Esophagus squamous epithelium (tissue), 5 donors: ENCODE measurements at places on chromosomes 7 and 10.

DNA sequence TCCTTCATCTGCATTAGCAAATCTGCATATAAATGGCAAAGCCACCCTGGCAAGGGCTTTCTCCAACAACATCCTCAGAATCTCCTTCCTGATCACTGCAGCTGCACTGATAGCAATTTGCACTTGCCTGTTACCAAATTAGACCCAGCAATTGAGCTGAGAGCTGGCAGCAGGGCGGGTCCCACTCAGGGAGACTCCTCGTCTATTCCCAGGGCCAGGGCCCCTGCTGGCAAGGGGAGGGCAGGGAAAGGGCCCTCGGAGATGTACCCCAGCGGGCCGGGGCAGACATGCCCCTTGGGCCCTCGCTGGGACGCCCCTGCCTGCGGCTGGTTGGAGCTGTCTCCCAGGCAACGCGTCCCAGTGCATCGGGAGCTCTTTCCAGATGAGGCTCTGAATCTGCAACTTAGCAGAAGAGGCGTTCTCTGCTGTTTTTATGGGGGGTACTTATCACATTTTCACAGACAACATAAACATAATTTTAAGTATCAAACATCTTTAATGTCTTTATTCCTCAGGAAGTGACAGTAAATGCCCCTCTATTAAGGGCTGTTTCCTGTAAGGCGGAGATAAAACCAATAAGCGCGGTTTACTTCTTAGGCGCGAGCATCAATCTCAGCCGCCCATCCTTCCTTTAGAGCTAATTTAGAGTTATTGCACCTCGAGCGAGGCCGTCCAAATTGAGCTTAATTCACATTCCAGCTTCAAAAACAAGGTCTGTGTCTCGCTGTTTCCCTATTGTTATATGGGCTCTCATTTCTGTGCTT, 249.0 kb upstream of the PPP2R2D start:
- no peaks in the 10 kb centered on the region for H3K27me3 ChIP-seq
- DNase-seq: no peak
- no peak overlapping the region for H3K4me3 ChIP-seq

DNA sequence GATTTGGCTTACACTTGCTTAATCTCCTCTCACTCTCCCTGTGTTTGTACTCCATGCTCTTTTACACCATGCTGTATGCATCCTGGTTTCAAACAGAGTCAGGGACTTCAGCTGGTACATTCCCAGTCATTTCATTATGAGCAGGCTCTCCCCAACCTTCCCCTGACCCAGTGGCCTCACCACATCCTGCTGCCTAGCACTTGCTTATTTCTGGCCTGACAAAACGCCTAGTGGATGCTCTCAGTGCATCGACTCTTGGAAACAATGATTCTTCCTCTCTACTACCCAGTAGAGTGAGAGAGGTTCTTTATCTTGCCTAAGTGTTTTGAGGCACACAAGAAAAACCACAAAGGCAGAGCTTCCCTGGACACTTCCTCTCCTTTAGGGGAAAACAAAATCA, 63.4 kb downstream of the CAV1 start:
- no peaks in the 10 kb centered on the region for H3K36me3 ChIP-seq
- peaks cover 10% of the 10 kb centered on the region for H3K4me1 ChIP-seq

GRCh38 chr7:94011714-94012353, 7.7 kb upstream of the BET1 start:
- H3K4me1 ChIP-seq: no peaks in the 10 kb centered on the region
- H3K27ac ChIP-seq: no peak overlapping the region
- H3K4me3 ChIP-seq: no peak overlapping the region

DNA sequence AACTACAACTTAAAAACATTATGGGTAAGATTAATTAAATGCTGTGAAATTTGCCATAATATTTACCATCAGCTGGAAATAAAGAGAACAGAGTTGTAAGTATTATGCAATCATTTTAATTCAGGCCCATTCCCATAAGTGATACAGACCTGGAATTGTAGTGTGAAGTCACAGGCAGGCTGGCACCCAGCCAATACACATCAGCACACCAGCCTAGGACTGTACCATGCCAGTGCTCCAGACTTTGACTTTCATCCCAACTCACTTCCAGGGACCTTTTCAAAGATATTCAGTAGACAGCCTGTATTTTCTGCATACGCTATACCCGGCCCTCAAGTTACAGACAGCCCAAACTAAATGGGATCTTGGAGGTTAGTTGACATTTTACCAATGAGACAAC, 143.3 kb downstream of the TES start:
- H3K27me3 ChIP-seq: no peaks in the 10 kb centered on the region
- no peaks in the 10 kb centered on the region for H3K36me3 ChIP-seq
- no peak for DNase-seq
- H3K4me1 ChIP-seq: peaks cover 43% of the 10 kb centered on the region
- H3K27ac ChIP-seq: peak overlapping the region; percentile 77

DNA sequence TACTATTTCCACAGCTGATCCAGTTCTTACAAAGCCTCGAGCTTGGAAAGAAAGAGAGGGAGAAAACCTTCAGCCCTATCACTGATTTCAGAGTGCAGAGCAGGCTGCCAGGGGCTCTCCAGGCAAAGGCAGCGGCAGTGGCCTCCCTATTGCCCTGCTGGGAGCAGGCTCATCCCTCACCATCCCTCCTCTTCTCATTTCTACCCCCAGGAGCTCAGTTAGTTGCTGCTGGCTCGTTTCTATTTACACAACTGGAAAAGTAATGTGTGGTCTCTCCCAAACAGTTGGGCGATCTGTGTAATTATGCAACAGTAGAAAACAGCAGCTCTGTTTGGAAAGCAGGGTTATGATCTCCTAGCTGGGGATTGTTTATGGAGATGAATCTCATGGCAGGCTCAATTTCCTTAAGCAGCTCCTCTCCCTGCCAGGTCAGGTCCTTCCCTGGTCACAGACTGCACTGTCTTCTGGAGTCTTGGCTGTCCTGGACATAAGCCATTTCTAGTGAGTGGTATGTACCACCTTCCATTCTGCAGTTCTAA, 28.7 kb upstream of the TNS3 start:
- no peak for DNase-seq
- no peaks in the 10 kb centered on the region for H3K27me3 ChIP-seq
- peak overlapping the region; percentile 63 for H3K27ac ChIP-seq
- no peaks in the 10 kb centered on the region for H3K36me3 ChIP-seq

DNA sequence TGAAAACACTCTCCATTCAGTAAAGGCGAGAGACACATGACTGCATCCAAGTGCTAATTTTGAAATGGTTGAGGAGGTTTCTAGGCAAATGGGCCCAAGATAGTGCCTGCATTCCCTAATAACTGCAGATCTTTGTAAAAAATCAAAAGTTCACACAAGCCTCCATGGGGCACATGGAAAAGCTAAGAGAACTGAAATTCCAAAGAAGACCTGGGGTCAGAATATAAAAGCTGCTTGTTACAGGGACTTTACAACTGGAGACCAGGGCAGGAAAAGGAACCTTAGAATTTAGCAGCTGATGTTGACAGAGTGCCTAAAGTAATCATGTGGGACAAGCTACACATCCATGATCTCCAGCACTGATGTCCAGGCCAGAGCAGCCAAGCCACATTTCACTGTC, 10.0 kb upstream of the ABI1 start:
- no peak overlapping the region for H3K4me3 ChIP-seq
- no peak overlapping the region for H3K27ac ChIP-seq
- H3K36me3 ChIP-seq: no peaks in the 10 kb centered on the region
- H3K27me3 ChIP-seq: no peaks in the 10 kb centered on the region
- no peaks in the 10 kb centered on the region for H3K4me1 ChIP-seq

GRCh38 chr10:36681751-36682632, 443.4 kb upstream of the ANKRD30A start:
- H3K4me3 ChIP-seq: no peak overlapping the region

DNA sequence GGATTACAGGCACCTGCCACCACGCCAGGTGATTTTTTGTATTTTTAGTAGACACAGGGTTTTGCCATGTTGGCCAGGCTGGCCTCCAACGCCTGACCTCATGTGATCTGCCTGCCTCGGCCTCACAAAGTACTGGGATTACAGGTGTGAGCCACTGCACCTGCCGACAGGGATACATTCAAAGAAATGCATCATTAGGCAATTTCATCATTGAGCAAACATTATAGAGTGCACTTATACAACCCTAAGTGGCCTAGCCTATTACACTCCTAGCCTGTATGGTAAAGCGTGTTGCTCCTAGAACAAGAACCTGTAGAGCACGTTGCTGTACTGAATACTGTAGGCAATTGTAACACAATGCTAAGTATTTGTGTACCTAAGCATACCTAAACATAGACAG, 350.3 kb downstream of the GALNT17 start:
- H3K27me3 ChIP-seq: no peaks in the 10 kb centered on the region
- DNase-seq: no peak
- H3K36me3 ChIP-seq: no peaks in the 10 kb centered on the region
- H3K4me3 ChIP-seq: no peak overlapping the region
- H3K4me1 ChIP-seq: no peaks in the 10 kb centered on the region
- H3K27ac ChIP-seq: no peak overlapping the region

- H3K36me3 ChIP-seq: no peaks in the 10 kb centered on the region
- H3K27me3 ChIP-seq: no peaks in the 10 kb centered on the region
- no peak for DNase-seq
- H3K4me1 ChIP-seq: no peaks in the 10 kb centered on the region
- no peak overlapping the region for H3K4me3 ChIP-seq
Measured at GRCh38 chr7:91653286-91653685, 227.2 kb downstream of the MTERF1 start.

GRCh38 chr10:47403446-47404318, 19.6 kb upstream of the ZNF488 start:
- no peaks in the 10 kb centered on the region for H3K27me3 ChIP-seq
- H3K4me1 ChIP-seq: peaks cover 29% of the 10 kb centered on the region
- H3K4me3 ChIP-seq: no peak overlapping the region

DNA sequence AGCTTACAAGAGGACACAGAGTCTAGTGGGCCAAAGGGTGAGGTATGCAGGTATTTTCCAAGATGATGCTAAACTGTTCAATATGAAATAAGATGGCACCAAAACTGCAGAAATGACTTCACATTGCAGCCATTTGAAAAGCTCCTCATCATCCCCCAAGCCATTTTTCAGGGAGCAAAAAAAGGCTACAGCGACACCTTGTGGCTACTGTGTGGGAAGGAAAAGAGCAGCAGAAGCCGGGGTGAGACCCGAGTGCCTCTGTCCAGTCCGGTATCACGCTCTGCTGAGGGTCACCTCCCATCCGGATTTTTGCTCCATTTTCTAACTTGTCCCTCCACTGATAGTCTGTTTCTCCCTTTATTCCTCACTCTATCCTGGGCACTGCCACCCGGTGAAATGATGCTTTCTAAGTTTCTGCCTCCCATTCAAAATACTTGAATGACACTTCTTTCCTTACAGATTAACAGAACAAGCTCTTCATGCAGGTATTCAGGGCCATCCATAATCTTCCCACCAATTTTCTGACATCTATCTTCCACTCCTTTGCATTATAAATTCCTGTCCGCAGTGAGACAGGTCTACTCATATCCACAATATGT, 220.2 kb downstream of the DGKI start:
- no peaks in the 10 kb centered on the region for H3K27me3 ChIP-seq
- no peaks in the 10 kb centered on the region for H3K4me1 ChIP-seq
- H3K27ac ChIP-seq: no peak overlapping the region
- H3K4me3 ChIP-seq: no peak overlapping the region
- DNase-seq: no peak
- no peaks in the 10 kb centered on the region for H3K36me3 ChIP-seq

DNA sequence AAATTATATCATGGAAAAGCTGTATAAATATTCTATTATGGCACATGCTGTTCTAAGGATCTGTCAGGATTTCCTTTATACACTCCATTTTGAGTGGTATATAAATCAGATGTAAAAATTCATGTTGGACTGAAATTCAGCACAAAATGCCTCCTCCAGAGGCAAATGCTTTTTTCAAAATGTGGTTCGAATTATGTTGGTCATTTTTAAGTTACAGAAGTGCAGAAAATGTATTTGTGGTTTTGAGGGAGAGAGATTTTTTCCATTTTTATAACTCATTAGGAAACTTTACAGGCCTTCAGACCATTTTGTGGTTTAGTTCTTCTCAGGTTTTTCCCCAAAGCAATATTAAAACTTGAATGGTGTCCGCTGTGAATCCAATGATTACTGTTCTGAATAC, 2.9 kb downstream of the PPP1R3A start:
- no peak overlapping the region for H3K4me3 ChIP-seq
- H3K27ac ChIP-seq: no peak overlapping the region
- DNase-seq: no peak
- no peaks in the 10 kb centered on the region for H3K4me1 ChIP-seq
- H3K36me3 ChIP-seq: no peaks in the 10 kb centered on the region
- no peaks in the 10 kb centered on the region for H3K27me3 ChIP-seq

GRCh38 chr10:14302035-14302434, 28.7 kb downstream of the FRMD4A start:
- no peak overlapping the region for H3K27ac ChIP-seq
- no peaks in the 10 kb centered on the region for H3K27me3 ChIP-seq
- no peaks in the 10 kb centered on the region for H3K36me3 ChIP-seq
- H3K4me1 ChIP-seq: no peaks in the 10 kb centered on the region
- no peak overlapping the region for H3K4me3 ChIP-seq

GRCh38 chr10:44925224-44925623, 14.1 kb downstream of the TMEM72 start:
- H3K4me3 ChIP-seq: no peak overlapping the region
- no peaks in the 10 kb centered on the region for H3K36me3 ChIP-seq
- H3K27ac ChIP-seq: no peak overlapping the region
- DNase-seq: no peak

- DNase-seq: no peak
- peaks cover 7% of the 10 kb centered on the region for H3K4me1 ChIP-seq
- no peak overlapping the region for H3K27ac ChIP-seq
- no peaks in the 10 kb centered on the region for H3K27me3 ChIP-seq
- peaks cover 64% of the 10 kb centered on the region for H3K36me3 ChIP-seq
- no peak overlapping the region for H3K4me3 ChIP-seq
Measured at GRCh38 chr7:2253021-2253420, 11.0 kb downstream of the NUDT1 start.

GRCh38 chr10:80966326-80966986, 428.8 kb downstream of the SH2D4B start:
- no peak overlapping the region for H3K4me3 ChIP-seq
- H3K4me1 ChIP-seq: no peaks in the 10 kb centered on the region
- no peaks in the 10 kb centered on the region for H3K27me3 ChIP-seq
- no peak overlapping the region for H3K27ac ChIP-seq
- no peak for DNase-seq
- no peaks in the 10 kb centered on the region for H3K36me3 ChIP-seq

- H3K27ac ChIP-seq: no peak overlapping the region
- no peak for DNase-seq
- H3K4me1 ChIP-seq: no peaks in the 10 kb centered on the region
- no peaks in the 10 kb centered on the region for H3K27me3 ChIP-seq
- no peaks in the 10 kb centered on the region for H3K36me3 ChIP-seq
Measured at GRCh38 chr10:36676321-36676720, 449.1 kb upstream of the ANKRD30A start.

DNA sequence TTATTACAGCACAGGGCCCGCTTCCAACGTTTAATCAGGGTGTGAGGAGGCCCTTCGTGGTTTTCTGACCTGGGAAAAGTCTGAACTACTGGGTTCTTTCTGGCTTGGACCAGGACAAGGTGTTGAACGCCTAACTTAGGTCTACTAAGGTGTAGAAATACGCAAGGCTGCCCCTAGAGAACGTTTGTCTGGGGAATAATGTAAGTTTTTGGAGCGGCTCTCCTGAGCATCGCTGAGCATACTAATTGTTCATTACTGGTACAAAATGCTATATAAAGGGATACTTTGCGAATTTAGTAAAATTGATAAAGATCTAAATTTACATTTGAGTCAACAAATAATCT, 32.4 kb upstream of the TOMM7 start:
- H3K36me3 ChIP-seq: no peaks in the 10 kb centered on the region
- H3K4me1 ChIP-seq: peaks cover 63% of the 10 kb centered on the region
- no peak for DNase-seq
- no peaks in the 10 kb centered on the region for H3K27me3 ChIP-seq
- peak overlapping the region; percentile 71 for H3K4me3 ChIP-seq
